ENCODE measurements at places on chromosomes 16 and 17.

GRCh38 chr16:27185776-27186130 is 17.6 kb upstream of the KDM8 start:
- no peak for DNase-seq

GRCh38 chr17:40345994-40346764 is 18.4 kb downstream of the GJD3 start:
- no peak for DNase-seq

- DNase-seq, result no peak
Measured at GRCh38 chr17:72539981-72540897, 419.4 kb downstream of the SOX9 start.

DNA sequence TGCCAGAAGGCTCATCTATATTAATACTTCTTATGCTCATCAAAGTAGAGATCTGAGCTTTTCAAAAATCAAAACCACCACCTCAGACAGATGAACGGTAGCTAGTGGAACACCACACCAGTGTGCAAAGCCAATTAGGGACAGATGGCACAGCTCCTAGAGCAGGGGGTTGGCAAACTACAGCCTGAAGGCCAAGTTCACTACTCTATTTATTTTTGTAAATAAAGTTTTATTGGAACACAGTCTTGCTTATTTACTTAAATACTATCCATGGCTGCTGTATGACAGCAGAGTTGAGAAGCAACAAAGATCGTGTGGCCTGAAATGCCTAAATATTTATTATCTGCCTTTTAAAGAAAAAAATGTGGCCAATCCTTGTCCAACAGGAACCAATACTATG is 56.8 kb downstream of the AMFR start:
- no peak for DNase-seq

GRCh38 chr17:8188263-8188839 is 1.6 kb downstream of the BORCS6 start:
- no peak for DNase-seq

DNA sequence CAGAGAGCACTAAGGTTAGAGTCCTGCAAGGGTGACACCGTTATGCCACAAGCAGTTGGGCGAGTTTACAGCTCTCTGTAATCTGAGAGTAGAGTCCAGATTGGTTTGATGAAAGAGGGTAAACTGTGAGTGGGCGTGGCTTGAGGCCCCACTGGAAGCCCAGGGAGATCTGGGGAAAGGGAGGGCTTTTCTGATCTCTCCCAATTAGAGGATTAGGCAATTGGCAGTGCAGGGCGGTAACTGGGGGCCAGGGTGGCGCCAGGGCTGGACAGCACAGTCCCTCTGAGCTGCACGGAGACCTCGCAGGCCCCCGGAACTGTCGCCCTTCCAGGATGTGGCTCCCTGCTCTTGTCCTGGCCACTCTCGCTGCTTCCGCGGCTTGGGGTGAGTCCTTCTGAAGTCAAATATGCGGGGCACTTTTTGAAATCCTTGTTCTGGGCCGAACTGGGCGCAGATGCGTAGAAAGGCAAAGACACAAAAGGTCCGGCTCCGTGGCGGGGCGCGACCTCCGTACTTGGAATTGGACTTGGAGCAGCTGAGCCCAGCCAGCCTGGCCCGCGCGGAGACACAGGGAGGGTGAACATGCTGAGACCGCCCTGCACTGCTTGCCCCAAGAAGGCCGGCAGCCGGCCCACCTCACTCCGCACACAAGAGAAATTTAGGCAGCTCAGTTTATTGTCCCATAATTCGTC is 72.4 kb downstream of the CES1 start:
- DNase-seq, result no peak

DNA sequence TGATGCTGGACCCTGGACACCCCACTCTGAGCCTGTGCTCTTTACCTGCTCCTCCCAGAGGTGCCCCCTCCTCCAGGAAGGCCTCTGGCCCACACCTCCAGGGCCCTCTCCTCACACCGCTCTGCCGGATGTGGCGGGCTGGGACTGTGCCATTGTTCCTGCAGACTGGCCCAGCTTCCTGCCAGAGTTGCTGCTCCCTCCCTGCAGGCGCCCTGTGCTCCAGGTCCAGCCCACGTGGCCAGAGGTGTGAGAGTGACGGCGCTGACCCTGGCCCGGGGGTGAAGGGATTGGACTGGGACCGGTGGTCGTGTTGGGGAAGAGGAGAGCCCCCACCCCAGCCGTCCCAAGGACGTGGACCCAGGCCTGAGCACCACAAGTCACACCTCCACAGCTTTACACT is 5.7 kb downstream of the E4F1 start:
- no peak for DNase-seq

DNA sequence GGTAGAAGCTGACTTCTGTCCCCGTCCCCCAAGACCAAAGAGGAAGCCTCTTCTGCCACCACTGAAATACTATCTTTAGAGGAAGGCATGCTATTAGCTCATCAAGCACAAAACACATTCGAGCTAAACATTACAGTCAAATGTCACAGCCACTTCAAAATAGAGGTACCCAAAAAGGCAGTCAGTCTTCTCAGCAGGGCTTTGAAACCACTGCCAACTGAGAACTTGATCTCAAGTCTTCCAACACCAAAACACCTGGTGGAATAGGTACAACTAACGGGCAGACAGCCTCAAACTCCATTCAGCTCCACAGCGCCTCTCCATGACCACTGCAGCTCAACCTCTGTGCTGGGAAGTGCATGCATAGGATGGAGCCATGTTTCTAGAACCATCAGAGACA is 36.0 kb downstream of the ZFHX3 start:
- no peak for DNase-seq

DNA sequence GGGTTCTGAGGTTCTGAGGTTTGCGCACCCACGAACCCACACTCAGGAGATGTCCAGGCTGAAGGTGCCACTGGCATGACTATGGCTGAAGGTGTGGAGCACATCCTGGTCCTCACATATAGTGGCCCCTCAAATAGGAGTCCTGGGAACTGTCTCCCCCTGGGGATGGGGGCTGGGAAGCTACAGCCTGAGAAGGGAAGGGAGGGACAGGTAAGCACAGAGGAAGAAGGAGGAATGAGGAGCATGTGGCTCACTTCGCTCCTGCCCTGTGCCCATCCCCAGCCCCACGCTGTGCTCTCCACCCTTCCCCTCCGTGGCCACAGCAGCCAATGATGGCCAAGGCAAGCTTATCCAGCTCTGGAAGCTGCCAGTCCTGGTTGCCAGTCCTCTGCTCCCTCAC is 123.9 kb upstream of the LHX1 start:
- DNase-seq, result no peak

GRCh38 chr16:3646348-3646920 is 8.1 kb upstream of the DNASE1 start:
- DNase-seq, result no peak

- DNase-seq, result no peak
Measured at GRCh38 chr17:43018008-43018853, 4.0 kb downstream of the VAT1 start.

DNA sequence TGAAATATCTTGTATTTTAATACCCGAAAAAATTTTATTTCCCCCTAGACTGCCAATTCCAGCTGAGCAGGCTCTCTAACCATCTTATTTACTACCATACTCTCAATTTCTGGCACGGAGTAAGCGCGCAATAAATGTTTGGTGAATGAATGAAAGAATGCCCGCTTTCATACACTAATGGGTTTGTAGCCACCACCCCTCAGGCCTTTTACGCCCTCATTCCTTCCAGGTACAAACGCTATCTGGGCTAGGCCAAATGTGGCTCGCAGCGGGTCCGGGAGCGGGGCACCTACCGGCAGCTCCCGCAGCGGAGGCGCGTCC is 536 bp upstream of the PLD2 start:
- no peak for DNase-seq

GRCh38 chr16:19282101-19282500 is 3.4 kb upstream of the CLEC19A start:
- no peak for DNase-seq

DNA sequence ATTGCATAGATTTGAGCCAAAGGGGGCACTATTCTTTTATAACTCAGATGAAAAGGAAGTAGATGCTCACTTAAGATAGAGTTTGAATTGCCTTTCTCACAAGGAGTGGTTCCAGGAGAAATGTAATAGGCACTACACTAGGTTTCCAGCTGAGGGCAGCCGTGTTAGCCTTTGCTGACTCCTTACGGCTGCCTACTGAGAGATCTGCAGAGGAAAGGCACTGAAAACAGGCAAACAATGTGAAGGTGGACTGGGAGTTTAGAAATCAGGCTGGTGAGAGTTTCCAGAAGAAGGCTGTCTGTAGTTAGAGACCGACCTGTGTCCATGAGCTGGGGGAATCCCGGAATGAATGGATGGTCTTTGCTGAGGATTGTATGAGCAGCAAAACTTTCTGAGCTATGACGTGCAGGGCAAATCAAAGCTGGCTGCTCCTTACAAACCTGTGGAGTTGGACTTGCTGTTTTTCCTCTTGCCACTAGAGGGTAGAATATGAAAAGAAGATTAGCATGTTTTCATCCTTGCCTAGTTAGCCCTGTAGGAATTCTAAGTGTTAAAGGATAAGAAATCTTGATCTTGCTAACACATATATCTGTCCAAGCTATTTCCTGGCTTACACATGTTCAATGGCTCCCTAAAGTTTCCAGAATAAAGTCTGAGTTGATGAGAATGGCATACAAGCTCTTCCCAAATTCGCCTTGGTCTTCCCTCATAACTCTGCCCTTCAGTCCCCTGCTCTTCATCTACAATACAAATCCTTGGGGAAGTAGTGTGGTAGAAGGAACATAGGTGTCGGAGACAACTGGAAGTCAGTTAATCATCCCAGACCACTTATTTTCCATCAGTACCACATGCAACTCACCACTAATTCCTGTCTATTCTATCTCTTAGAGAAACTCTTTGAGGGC is 20.1 kb upstream of the TAOK1 start:
- peak; percentile 53 for DNase-seq

DNA sequence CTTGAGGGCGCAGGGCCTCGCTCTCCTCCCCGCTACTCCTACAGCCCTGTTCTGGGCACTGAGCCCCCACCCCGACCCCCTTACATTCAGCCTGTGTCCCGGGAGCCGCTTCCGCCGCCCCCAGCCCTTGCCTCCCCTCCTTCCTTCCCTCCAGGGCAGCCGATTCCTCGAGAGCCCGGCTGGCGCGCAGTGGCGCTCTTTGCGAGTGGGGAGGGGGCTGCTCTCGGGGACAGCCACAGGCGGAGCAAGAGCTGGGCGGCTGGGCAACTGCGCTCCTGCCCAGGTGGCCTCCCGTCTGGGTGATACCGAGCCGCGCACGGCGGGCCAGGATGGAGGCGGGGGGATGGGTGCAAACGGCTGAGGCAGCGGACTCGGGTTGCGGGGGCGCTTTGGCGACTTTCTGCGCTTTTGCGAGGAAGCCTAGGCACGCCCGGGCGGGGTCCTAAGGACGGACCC is 1.2 kb downstream of the MMP15 start:
- DNase-seq, result no peak

- no peak for DNase-seq
Measured at GRCh38 chr17:68750208-68750562, 149.0 kb upstream of the FAM20A start.

- peak; percentile 44 for DNase-seq
Measured at GRCh38 chr16:4487955-4488498, 11.8 kb downstream of the HMOX2 start.

- peak; percentile 68 for DNase-seq
Measured at GRCh38 chr16:68802190-68802589, 41.1 kb upstream of the TANGO6 start.

DNA sequence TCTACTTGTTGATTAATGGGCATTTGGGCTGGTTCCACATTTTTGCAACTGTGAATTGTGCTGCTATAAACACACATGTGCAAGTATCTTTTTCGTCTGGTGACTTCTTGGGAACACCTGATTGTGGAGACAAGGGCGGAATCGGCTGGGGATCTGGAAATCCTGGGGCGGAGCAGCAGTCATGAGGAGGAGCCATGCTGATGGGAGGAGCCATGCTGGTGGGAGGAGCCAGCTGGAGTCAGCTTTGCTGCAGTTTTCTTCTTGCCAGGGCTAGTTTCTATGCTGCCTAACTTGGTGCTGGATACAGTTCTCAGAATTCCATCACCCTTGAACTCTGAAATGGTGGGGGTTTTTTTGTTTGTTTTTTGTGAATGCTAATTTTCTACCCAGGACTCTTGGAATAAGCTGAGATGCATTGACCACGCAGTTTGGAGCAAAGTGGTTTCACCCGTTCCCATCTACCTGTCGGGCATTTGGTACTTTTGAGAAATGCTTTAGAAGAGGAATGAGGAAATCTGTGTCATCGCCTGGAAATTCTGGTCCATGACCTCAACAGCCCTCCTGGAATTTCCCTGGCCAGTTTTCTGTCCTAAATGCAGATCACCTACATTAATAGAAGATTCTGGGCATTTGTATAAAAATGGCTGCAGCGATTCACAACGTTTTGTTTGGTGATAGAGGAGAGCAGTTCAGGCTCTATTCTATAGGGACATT is 217.4 kb upstream of the ZFHX3 start:
- no peak for DNase-seq

DNA sequence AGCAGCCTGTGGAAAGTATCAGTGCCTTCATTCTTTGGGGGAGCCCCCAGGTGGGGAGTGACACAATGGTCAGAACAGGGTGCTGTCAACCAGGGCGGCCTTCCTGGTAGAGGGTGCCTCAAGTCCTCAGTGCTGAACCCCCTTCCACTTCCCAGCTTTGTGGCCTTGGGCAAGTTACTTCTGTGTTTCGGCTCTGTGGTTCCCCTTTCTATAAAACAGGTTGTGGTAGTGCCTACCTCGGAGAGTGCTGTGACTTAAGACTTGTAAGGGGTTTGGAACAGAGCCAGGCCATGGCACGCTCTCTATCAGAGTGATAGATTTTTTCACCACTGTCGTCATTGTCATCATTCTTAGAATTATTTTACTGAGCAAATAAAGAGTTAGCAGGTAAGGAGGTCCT is 141.1 kb downstream of the CCDC182 start:
- no peak for DNase-seq

DNA sequence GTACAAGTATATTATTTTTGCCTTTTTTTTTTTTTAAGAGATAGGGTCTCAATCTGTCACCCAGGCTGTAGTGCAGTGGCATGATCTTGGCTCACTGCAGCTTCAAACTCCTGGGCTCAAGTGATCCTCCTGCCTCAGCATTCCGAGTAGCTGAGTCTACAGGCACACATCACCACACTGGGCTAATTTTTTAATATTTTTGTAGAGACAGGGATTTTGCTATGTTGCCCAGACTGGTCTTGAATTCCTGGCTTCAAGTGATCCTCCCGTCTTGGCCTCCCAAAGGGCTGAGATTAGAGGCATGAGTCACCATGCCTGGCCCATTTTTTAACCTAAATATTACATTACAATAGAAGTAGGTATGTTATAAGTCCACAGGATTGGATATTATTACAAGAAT is 3.2 kb downstream of the TERB1 start:
- DNase-seq, result peak; percentile 7

DNA sequence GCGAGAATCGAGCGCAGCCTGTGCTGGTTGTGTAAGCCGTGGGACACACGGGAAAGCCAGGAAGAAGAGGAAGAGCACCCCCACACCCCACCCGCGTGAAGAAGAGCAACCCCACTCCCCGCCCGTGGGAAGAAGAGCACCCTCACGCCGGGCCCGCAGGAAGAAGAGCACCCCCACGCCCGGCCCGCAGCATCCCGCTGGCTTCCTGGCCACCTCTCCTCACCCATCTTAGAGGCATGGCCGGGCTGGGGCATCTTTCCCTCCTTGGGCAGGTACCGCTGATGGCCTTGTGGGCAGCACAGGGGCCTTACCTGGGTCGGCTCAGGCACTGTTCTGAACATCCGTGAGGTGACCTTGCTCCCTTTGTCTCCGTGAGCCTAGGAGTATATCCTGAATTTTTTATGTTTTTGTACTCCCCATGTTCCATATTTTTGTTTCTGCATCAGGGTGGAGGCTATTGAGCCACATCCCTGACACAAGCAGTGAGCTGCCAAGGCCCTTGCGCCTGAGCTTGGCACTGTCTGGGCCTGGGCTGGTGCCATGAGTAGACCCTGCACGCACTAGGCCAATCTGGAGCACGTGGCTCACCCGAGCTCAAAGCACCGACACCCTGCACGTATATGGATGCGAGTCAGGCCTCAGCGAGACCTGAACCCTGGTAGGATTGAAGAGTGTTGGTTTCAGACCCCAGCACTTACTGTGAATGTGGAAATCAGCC is 71.4 kb upstream of the KCTD5 start:
- no peak for DNase-seq
